A549 (cell line): ENCODE measurements at places on chromosomes 1 and 21. TPM values are rescaled to one million over a fixed set of nuclear protein-coding genes. Genes with fewer than 3 reads are reported as not detected.

DNA sequence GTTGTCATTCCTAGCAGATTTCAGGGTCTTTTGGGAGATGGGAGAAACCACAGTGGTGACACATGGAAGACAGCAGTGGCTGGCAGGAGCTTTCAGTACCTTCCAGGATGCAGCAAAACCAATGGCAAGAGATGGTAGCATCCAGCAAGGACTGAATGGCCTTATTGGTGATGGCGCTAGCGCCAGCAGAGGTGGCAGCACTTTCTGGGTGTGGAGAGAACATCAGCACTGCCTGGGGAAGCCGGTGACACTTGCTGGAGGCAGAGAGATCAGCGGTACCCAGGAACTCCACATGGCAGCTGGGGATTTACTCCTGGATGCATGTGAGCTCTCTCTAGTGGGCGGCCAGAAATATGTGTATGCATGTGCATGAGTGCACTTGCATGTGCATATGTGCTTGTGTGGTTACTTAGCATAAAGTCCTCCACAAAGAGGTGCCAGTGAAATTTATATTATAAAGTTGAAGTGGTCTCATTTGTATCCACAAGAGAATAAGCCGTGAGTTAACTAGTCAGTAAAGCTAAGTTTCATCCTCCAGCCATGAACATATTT is 364.7 kb downstream of the LMX1A start:
- DNase-seq: no peak

- no peak for DNase-seq
Measured at GRCh38 chr1:205122489-205122882, 708 bp upstream of the RBBP5 start.

GRCh38 chr1:150561254-150561973 is 12.2 kb downstream of the ADAMTSL4 start:
- peak; percentile 97 for DNase-seq

- DNase-seq: no peak
Measured at GRCh38 chr1:19333587-19334354, 21.6 kb downstream of the SLC66A1 start.

ZNF678 gene
- 2.9 to 3.5 TPM (median 3.2 TPM) in 3 replicates for polyA plus RNA-seq
